ENCODE measurements at places on chromosomes 2 and 18.

- DNase-seq, result no peak
Observed at GRCh38 chr2:117293012-117293411, 521.5 kb upstream of the DDX18 start.

GRCh38 chr2:219521066-219521880 is 7.0 kb downstream of the ASIC4 start:
- DNase-seq, result no peak

DNA sequence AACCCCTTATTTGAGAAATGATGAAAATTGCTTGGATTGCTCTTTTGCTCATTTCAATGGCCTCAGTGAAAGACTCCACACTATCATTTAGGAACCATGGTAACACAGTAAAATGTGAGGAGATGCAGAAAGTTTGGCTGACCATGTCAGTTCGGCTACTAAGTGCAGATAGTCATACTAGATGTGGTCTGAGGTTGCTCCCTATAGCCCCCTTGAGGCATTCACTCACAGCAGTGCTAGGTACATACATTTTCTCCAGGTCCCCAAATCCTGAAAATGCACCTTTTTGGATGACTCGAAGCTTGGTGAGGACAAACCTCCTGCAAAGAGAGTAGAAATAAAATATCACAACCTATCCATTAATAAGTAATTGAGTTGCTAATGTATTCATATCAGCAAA is 86.3 kb downstream of the FSHR start:
- no peak for DNase-seq

GRCh38 chr2:41216978-41217377 is 765.1 kb upstream of the SLC8A1 start:
- no peak for DNase-seq

GRCh38 chr2:113102133-113102532 is 25.3 kb upstream of the IL1RN start:
- DNase-seq, result no peak

- peak; percentile 33 for DNase-seq
Observed at GRCh38 chr2:3646446-3646845, 11.6 kb upstream of the ALLC start.

- DNase-seq, result no peak
Observed at GRCh38 chr18:36559149-36559857, 261.8 kb downstream of the FHOD3 start.

DNA sequence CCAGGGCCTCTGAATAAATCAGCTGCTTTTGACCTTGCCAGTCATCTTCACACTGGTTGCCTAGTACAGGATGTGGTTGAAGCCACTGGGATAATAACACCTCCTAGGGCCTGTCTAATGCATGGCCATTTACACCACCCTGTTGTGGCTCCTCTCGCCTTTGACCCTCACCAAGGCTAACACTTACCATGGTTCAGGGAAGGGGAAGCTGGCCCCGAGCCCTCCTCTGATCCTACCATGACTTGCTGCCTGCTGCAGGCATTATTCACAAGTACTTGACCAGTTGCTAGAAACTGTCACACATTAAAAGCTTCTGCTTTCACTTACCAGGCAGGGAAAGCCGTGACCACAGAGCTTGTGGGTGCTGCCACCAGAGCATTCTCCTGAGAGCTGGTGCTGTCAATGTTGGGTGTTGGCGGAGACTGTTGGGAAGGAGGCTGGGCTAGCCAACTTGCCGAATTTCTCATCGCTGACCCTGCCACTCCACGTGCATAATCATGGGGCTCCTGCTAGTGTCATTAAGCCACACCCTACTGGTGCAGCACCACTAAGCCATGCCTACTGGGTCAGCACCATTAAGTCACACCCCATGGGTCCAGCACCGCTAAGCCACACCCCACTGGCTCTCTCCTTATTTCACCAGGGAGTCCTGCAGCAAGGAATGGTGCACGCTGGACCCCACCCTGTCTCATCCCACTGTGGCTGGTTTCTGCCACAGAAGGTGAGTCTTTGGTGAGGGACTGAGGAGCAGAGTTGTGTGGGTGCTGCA is 47.0 kb upstream of the TTC39C start:
- no peak for DNase-seq

DNA sequence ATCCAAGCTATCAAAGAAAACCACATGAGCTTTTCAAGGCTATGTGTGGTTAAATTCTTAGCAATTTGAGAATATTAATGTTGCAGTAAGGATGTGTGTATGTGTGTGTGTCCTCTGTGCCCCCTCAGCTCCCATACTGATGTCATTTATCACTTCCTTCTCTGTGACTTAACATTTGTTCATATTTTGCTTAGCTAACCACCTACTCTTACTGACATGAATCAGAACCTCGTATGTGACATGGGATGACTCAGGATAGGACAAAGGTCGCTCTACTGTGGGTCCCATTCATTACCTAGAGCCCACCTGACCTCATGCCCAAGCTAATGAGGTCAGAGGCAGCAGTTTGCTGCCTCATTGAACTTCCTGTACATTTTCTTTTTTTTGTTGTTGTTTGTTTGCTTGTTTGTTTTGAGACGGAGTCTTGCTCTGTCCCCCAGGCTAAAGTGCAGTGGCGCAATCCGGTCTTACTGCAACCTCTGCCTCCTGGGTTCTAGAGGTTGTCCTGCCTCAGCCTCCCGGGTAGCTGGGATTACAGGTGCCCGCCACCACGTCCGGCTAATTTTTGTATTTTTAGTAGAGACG is 36.3 kb downstream of the MOGAT1 start:
- no peak for DNase-seq

DNA sequence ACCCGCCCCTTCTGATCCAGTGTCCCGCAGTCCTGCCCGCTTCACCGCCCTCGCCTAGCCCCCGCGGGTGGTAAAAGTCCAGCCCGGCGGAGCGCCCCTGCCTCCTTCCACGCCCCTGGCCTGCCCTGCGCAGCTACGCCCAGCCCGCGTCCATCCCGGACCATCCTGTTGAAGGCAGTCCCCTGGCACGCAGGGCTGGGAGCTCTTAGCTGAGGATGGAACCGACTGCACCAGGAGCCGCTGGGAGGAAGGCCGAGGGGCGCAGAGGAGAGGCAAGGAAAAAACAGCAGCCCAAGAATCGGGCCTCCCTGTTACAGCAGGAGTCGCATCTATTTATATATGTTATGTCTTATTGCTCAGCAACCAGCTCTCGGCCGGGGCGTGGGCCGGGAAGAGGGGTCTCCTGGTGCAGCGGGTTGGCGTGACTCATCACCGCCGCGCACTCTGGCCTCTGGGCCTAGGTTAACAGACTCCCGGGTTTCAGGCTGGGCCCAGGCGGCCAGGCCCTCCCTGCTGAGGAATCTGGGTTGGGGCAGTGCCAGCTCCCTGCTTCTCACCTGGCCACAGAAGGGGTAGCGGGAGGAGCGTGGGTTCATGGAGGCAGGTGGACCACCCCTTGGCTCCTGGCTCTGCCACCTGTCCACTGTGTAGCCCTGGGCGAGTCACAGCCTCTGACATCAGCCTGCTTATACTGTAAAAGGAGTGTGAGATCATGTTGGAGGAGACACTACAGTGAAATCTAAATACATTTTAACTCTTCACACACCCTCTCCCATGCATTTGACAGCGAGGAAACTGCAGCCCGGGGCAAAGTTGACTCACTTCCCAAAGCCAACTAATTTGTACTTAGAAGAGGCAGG is 13.4 kb upstream of the MAP3K2 start:
- no peak for DNase-seq

- DNase-seq, result no peak
Observed at GRCh38 chr2:201900362-201900761, 94.0 kb downstream of the CDK15 start.

DNA sequence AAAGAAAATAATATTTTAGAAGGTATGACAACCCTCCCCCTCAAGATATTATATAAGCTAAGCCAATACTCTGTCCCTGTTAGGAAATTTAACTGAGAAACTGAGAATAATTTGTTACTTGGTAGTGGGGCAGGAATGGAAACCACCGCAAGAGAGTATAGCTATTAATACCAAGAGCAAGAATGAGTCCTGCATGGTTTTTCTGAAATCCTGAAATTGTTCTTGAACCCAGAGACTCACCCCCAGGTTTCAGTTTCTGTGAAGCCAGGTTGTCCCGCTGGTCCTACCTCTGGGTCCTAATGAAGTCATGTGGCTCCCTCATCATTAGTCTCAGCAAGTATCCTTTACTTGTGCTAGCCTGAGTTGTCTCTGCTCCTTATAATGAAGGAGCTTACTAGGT is 671.0 kb upstream of the ACVR2A start:
- DNase-seq, result no peak

DNA sequence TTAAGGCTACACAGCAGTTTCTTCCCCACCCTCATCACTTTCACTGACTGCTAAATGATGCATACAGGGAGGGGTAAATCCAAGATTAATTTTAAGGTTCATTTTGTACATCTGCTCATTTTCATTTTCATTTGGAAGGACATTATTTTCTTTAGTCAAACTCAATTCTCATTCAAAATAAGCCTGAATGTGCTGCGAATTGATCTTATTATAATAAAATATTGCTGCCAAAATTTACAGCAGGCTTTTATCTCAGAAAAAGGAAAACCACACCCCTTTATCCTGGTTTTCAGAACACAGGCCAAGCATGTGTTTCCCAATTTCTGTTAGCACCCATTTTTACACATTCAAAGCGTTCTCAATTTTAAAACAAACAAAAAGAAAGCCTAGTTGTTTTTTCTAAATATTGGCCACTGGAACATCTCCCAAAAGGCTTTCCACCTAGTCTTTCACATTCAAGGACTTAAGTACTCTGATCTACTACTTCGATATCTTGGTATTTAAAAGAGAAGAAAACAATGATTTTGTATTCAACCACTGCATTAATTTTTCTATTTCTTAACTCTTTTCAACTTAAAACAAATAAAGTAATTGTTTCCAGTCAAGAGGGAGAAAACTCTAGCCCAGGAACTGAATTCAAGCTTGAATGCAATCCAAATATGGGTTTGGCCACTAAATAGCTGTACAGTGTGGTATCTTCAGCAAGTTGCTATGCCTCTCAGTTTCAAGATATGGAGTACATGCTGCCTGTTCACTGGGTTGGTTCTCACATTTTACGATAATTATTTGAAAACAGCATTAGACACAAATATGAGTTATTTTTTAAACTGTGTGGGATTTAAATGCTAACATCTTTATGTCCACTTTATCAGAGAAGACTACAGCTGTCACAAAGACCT is 52.5 kb downstream of the CDH2 start:
- DNase-seq, result no peak

GRCh38 chr2:152587187-152587947 is 129.9 kb downstream of the PRPF40A start:
- no peak for DNase-seq

DNA sequence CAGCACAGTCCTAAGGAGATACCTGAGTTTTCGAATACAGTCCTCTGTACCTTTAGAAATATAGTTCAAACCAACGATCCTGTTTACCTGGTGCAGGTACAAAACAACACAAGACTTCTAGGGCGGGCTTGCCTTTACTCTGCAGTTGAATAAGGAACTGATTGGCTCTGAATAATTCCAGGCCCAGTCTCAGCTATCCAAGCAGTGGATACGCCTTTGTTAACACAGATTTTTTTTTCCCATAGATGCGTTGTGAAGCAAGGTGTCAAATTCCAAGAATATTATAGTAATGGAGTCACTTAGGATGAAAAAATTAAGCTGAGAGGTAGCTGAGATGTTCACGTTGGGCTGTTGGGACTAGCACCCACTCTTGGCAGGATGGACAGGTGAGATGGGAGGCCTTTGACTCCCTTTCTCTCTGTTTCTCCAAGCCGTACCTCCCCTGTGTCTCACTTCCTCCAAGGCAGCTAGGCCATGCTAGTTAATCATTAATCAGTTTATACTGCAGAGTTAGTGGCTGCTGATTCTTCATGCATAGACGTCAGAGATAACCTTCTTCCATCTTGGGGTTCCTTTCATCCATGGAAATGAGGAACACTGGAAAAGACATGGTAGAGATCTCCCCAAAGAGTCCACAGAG is 380.8 kb upstream of the ACVR2A start:
- DNase-seq, result no peak

DNA sequence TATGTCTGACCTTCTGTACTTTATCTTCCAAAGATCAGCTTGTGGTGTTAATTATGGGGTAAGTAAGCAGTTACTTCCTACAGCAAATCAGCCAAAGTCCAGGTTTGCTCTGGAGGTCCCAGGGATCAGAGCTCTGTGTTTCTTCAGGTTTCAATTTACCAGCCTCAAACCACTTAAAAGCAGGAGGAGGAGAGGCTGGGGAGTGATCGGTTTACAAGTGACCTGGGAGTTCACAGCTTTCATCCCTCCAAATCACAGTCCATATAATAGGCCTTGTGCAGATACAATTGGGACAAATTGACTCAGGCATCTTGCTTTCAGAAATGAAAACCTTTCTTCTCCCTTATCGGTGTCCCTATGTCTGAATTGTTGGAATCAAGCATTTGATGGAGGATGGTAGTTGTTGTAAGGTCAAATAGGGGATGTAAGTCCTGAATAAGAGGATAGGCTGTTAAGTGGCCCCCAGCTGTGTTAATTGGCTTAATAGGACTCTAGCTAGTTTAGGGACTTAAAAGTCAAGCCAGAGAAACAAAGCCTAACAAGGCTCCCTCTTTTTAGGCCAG is 188.0 kb upstream of the NT5C1B start:
- DNase-seq, result no peak

DNA sequence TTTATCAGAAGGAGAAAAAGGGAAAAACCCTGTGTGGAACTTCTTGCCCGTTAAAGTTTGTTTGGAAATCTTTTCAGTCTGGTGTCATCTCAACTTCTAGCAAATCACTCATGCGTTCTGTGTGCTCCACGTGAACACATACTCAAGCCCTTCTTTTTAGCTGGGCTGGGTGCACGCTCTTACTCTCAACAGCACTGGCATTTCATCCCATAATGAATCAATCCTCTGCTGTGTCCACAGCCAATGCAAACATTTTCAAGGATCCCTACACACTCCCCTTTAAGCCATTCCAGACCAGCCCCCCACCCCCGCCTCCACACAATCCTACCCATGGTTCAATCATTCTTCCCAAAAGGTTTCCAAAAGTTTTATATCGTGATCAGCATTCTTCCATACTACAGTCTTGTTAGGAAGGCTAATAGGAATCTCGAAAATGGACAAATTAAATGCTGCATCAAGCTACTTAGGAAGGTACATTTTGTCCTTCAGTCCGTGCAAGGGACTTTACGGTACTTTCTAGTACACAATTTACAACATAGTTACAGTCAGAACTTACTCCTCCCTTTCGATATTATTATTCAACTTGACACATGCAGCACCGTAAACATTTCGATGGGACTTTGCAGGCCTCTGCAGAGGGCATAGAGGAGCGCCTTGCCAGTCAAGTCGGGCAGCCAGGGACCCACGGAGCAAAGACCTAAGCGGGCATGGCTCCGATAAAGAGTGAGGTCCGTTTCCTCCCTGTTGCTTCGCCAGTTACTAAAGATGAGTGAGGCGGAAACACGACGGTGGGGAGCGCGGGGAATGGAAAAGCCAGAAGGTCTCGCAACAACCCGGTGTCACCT is 1.4 kb downstream of the PTGR3 start:
- no peak for DNase-seq

All from chondrocyte (in vitro differentiated cells).